ENCODE measurements at places on chromosomes 12 and 14. TPM values are rescaled to one million over a fixed set of nuclear protein-coding genes. Genes with fewer than 3 reads are reported as not detected.

The CIROP gene
- total RNA-seq: not detected

The B4GALNT1 gene
- total RNA-seq: 11.0 TPM

The C12orf60 gene
- total RNA-seq: 0.27 TPM

The PRPF39 gene
- 20.0 TPM for total RNA-seq

The LMNTD1 gene
- not detected for total RNA-seq

The TPPP2 gene
- not detected for total RNA-seq

The AHSA1 gene
- 77.7 TPM for total RNA-seq

The GARIN6 gene
- total RNA-seq: not detected

The SDR9C7 gene
- total RNA-seq: 0.27 TPM

The SERPINA1 gene
- total RNA-seq: 22.4 TPM

The LRRIQ1 gene
- not detected for total RNA-seq

The KCNK10 gene
- total RNA-seq: not detected

The POC1B gene
- total RNA-seq: 11.9 TPM

Measured in thoracic aorta (tissue), 2 donors.